ENCODE measurements at places on chromosomes 7 and 10. TPM values are rescaled to one million over a fixed set of nuclear protein-coding genes. Genes with fewer than 3 reads are reported as not detected.

Gene ACSL5
- total RNA-seq: 18.5 TPM

Gene ATRNL1
- total RNA-seq: 0.12 TPM

Gene EPHB4
- total RNA-seq: 24.6 TPM

Gene EIF5AL1
- total RNA-seq: 0.12 TPM

Gene HELLS
- total RNA-seq: 39.2 TPM

Gene CYP3A5
- total RNA-seq: 0.24 TPM

Gene OR2A7
- total RNA-seq: not detected

Gene DNAJB12
- 24.9 TPM for total RNA-seq

Gene TEX47
- not detected for total RNA-seq

Gene PRTFDC1
- total RNA-seq: not detected

Gene NCF1
- total RNA-seq: not detected

Gene FEZF1
- not detected for total RNA-seq

- DNase-seq: no peak
Measured at GRCh38 chr7:14886533-14886932, 16.0 kb downstream of the DGKB start.

DNA sequence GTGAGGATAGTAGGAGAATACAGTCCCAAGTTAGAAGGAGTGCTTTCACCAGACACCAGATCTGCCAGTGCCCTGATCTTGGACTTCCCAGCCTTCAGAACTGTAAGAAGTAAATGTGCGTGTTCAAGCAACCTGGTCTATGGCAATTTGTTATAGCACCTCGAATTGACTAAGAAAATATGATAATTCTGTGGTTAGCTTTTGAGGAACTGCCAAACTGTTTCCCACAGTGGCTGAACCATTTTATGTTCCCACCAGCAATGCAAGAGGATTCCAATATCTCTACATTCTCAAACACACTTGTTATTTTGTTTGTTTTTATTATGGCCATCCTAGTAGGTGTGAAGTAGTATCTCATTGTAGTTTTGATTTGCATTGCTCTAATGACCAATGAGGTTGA, 47.0 kb downstream of the RBM20 start:
- no peak for DNase-seq

- no peak for DNase-seq
Measured at GRCh38 chr10:84166620-84167288, 6.8 kb upstream of the GPR15LG start.

GRCh38 chr10:82674036-82674435, 799.0 kb downstream of the NRG3 start:
- no peak for DNase-seq

- DNase-seq: peak; percentile 49
Measured at GRCh38 chr7:138667535-138668228, 33.5 kb downstream of the SVOPL start.

DNA sequence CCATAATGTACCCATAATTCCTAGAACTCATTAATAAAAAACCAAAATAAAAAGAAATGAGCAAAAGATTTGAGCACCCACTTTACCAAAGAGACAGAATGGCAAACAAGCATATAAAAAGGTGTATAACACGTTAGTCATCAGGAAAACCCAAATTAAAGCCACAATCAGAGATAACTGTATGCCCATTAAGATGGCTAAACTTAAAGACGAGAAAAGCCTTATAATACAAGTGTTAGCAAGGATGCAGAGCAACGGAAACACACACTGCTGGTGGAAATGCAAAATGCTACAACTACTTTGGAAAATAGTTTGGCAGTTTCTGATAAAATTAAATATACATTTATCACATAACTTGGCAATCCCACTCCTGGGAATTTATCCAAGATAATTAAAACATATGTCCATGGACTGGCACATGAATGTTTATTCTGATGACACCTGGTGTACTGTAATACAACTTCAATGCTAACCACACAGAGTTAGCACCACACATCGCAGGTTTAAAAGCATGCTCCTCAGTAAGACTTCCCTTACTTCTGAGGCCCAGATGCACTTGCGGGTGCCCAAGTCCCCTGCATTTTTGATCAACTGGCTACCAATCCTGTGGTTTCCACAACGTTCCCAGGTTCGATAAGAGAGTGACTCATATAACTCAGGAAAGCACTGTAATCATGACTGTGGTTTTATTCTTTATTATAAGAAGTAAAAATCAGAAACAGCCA, 158.6 kb downstream of the SNX13 start:
- peak; percentile 77 for DNase-seq

- no peak for DNase-seq
Measured at GRCh38 chr7:88540012-88540411, 219.5 kb upstream of the ZNF804B start.

GRCh38 chr7:155213955-155214740, 83.5 kb upstream of the INSIG1 start:
- DNase-seq: no peak

DNA sequence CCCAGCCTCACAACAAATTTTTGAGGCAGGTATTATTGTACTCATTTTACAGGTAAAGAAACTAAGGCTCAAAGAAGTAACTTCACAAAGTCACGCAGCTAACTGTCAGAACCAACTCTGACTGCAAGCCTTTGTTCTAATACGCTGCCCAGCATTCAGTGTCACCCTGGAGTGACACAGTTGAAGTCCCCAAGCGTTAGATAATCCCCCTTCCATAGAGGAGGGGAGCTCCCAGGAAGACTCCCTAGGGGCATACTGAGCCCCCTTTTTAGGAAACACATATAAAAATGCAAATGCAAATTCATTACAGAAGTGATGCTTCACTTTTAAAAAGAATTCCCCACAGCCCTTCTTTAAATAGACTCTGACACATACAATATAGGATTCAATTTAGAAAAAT, 101.0 kb upstream of the MACROH2A2 start:
- no peak for DNase-seq

DNA sequence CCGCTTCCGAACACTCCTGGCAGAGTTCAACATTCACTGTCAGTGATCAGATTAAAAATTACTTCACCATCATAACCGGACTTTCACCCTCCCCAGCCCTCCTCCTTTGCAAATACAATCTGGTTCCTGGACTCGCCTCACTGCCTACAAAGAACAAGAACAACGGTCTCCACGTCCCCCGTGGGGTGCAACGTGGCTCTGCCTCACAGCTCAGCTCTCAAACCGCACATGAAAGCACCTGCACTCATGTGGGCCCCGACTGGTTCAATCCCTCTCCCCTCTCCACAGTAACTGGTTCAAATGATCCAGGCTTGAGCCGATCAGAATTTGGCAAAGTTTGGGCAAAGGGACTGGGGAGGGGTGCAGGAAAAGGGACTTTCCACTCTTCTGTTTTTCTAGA, 21.0 kb downstream of the ASB13 start:
- DNase-seq: no peak

- DNase-seq: no peak
Measured at GRCh38 chr7:52085610-52086009, 769.0 kb upstream of the COBL start.

GRCh38 chr10:94524146-94524545, 21.4 kb upstream of the HELLS start:
- DNase-seq: peak; percentile 66

- DNase-seq: peak; percentile 24
Measured at GRCh38 chr7:111833466-111833865, 271.2 kb upstream of the IMMP2L start.

DNA sequence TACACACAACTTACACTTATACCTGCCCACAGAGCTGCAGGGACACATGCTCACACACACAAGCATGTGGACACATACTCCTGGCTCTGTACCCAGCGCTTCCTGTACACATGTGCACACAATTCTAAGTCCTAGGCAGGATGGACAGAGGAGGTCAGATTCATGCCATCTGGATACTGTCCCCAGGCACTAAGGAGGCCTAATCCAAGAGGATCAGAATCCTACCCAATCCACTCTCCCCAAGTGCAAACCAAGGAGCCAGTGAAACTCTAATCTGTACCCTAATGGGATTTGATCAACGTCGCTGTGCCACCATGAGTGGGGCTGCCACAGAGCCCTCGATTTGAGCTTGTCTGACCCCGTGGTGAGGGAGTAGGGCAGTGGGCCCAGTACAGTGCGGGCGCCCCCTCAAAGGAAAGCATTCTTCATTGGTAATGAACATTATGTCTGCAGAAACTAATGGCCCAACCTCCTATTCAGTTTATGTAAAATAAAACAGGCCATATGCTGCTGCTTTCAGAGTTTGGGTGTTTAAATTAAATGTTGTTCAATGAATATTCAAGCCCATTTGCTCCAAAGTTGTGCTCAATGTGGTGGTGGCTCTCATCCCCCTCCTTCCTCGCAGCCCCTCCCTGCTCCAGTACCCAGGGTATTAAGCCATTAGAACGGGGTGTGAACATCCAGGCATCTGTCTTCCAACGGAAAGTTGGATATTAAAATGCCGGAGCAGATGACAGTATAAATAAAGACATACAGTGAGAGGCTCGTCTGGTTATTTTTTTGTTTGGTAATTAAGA, 26.4 kb downstream of the RPS24 start:
- no peak for DNase-seq

DNA sequence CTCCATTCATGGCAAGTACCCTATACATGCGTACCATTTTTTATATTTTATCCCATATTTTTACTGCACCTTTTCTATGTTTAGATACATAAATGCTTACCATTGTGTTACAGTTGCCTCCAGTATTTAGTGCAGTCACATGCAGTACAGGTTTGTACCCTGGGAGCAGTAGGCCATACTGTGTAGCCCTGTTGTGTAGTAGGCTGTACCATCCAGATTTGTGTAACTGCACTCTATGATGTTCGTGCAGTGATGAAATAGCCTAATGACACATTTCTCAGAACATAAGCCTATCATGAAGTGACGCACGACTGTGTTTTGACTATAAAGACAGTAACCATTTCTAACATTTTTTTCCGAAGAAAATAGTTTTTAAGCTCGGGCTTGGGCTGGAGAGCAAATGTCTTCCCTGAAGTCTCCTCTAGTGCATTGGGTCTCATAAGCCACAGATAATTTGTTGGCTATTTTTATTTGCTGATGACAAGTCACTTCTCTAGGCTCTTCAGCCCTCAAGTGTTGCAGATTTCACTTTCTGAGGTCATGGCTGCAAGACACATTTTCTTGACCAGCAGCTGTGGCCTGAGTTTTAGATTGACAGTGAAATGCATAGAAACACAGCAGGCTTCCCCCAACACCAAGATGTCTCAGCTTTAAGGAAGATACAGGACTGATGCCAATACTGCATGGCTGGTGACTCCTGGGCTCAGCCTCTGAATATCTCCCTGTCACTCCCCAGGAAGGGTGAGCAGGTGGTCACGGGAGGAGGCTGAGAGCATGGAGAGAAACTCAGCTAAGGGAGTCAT, 26.9 kb downstream of the EPDR1 start:
- no peak for DNase-seq

DNA sequence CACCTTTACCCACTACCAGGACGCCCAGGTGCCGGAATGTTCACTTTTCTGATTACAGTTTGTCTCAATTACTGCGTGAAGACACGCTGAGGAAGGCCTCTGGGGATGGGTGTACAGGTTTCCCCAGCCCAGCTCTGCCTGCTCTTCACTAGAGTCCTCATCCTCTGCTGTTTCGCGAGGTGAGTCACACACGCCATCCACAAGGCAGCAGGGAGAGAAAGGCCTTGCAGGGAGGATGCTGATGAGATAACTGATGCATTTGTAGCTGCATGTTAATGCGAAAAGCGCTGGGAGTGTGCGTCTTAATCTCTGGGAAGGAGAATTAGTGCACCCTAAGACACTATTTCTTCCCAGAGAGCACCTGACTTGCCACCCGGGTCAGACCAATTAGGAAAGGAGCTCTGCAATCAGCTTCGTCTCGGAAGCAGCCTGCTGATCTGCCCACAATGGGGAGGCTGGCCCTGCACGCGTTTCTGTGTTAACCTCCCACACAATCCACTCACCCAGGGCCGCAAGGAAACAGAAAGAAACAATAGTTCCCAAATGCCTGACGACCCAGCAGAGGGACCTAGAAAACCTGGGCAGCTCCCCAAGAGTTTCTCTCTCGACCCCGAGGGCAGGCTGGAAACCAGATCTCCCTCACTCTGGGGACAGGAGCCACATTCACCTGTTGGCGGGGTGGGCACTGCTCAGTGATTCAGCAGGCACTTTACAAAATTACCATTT, 578.7 kb downstream of the GLRX3 start:
- no peak for DNase-seq

DNA sequence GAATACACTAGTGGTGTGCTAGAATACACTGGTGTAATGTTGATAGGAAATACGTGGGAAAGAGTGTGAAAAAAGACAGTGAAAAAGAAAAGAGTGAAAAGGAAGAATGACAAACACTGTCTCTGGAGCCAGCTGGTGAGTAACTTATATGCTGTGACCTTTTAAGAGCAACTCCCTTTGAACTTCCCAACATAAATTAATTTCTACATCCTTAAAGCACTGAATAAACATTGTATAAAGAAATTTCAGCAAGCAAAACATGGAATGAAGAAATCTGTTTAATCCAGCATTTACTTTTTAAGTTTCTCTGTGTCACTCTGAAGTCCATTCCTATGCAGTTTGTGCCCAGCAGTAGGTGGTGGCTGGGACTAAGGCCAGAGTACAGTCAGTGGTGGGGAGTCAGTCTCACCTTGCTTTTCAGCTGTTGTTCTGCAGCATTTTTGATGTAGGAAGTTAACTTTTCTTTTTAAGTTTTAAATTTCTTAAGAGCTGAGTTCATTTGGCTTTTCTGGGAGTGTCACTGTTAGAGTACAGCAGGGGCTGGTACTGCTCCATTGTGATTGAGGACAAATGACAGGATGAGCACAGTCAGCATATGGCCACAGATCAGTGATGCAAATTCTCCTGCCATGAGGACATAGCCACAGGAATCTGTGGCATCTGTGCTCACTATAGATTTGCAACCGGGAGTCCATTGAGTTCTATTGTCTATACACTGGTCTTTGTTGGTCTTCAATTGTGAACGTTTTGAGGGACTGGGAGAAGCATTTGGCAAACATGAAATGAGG, 321.8 kb downstream of the ZNF248 start:
- DNase-seq: peak; percentile 31
